ENCODE measurements at places on chromosomes 4 and X. TPM values are rescaled to one million over a fixed set of nuclear protein-coding genes. Genes with fewer than 3 reads are reported as not detected.

- no peaks in the 10 kb centered on the region for H3K27me3 ChIP-seq
- no peaks in the 10 kb centered on the region for H3K36me3 ChIP-seq
- H3K4me3 ChIP-seq = no peak overlapping the region
- H3K27ac ChIP-seq = no peak overlapping the region
Observed at GRCh38 chr4:73744203-73744602, 3.8 kb downstream of the CXCL8 start.

- no peaks in the 10 kb centered on the region for H3K27me3 ChIP-seq
- DNase-seq = no peak
- no peak overlapping the region for H3K4me3 ChIP-seq
- no peak overlapping the region for H3K27ac ChIP-seq
- no peaks in the 10 kb centered on the region for H3K36me3 ChIP-seq
- H3K4me1 ChIP-seq = no peaks in the 10 kb centered on the region
Observed at GRCh38 chr4:97139791-97140190, 1003.5 kb downstream of the STPG2 start.

- no peaks in the 10 kb centered on the region for H3K27me3 ChIP-seq
- no peak for DNase-seq
- H3K27ac ChIP-seq = no peak overlapping the region
Observed at GRCh38 chr4:90855111-90855510, 727.9 kb downstream of the CCSER1 start.

DNA sequence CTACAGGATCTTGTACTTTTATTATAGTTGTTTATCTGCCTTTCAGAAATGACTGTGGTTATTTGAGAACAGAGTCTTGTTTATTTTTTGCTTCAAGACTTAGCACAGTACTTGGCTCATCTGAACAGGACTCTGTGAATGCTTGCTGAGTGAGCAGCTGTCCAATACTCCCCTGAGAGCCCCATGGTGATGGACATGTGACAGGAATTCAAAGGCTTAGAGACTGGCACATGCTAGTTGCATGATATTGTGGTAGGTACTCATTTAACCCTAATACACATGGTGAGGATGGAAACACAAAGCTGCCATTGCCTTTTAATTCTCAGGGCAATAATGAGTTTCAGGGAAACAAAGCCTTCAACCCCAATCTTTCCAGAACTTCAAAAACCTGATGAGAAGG, 97.3 kb downstream of the GEMIN8 start:
- H3K4me3 ChIP-seq = no peak overlapping the region
- peaks cover 22% of the 10 kb centered on the region for H3K27me3 ChIP-seq
- H3K4me1 ChIP-seq = no peaks in the 10 kb centered on the region
- H3K27ac ChIP-seq = no peak overlapping the region
- no peak for DNase-seq

DNA sequence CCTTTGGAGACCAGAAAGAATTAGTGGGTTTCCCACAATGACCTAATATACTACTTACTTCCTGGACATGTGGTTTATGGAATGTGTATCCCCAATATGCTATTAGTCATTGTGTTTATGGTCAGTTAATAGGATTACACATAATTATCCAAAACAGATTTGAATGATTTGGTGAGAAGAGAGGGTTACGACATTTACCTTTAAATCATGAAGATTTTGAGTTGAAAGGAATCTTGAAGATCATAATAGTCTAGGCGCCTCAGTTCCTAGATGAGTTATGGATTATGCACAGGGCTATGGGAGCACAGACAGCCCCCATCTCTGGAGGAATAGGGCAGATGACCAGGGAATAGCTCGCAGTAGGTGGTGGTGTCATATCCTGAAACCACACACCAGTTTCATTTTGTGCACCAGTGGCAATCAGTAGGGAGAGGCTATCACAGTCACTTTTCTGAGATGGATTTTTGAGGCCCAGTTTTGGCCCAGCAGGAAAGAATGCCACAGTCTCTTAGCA, 61.3 kb downstream of the SEPTIN11 start:
- no peak for DNase-seq
- H3K4me3 ChIP-seq = no peak overlapping the region
- H3K4me1 ChIP-seq = peaks cover 50% of the 10 kb centered on the region
- no peak overlapping the region for H3K27ac ChIP-seq
- no peaks in the 10 kb centered on the region for H3K27me3 ChIP-seq

DNA sequence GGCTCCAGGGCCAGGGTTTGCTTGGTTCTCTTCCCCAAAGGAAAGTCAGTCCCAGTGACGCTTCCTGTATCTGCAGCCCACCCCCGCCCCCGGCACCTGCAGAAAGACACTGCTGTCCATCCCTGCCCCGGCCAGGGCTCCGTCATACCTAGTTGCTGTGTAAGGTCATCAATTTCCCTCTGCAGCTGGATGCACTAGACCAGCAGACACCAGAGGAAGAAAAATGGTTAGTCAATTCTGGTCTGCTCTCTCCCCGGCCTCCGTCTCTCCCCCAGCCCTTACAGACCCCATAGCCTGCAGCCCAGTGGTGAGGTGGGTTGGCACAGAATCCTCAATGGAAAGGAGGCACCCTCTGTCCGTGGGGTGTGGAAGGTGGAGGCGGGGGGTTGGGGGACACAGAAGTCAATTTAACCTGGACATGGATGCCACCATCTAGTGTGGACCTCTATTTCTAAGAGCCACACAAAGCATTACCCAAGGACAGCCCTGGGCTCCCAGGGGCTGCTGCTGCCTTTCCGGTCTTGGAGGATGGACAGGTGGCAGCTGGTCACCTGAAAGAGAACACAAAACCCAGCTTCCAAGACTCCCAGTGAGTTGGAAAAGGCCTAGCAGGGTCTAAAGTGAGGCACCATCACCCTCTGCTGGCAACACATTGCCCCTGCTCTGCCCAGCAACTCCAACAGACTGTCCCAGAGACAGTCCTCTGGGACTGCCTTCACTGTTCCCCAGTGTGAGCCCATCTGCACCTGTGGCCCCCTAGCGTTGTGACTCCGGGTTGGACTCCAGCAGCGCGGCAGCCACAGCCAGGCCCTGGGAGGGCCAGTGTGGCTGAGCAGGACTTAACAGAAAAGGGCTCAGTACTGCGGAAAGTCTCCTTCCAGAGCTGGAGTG, 40.2 kb upstream of the NHSL2 start:
- H3K27ac ChIP-seq = no peak overlapping the region
- DNase-seq = no peak
- H3K36me3 ChIP-seq = no peaks in the 10 kb centered on the region
- H3K4me1 ChIP-seq = no peaks in the 10 kb centered on the region

GRCh38 chrX:129193357-129193756, 329.9 kb downstream of the SMARCA1 start:
- peak; percentile 53 for DNase-seq
- no peak overlapping the region for H3K4me3 ChIP-seq
- H3K4me1 ChIP-seq = no peaks in the 10 kb centered on the region
- H3K36me3 ChIP-seq = no peaks in the 10 kb centered on the region
- H3K27ac ChIP-seq = no peak overlapping the region

DNA sequence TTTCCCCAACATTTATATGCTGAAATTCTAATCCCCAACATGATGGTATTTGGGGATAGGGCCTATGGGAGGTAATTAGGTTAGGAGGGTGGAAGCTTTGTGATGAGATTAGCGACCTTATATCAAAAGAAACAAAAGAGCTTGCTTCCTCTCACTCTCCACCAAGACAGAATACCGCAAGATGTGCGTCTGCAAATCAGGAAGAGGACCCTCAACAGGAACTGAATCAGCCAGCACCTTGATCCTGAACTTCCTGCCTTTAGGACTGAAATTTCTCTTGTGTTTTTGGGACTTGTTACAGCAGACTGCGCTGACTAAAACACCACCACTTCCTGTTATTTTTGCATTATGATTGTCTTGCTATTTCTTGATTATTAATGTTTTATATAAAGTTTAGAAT, 1889.4 kb downstream of the C4orf33 start:
- H3K27me3 ChIP-seq = no peaks in the 10 kb centered on the region
- no peak overlapping the region for H3K27ac ChIP-seq
- H3K4me3 ChIP-seq = no peak overlapping the region
- no peak for DNase-seq
- H3K36me3 ChIP-seq = no peaks in the 10 kb centered on the region

DNA sequence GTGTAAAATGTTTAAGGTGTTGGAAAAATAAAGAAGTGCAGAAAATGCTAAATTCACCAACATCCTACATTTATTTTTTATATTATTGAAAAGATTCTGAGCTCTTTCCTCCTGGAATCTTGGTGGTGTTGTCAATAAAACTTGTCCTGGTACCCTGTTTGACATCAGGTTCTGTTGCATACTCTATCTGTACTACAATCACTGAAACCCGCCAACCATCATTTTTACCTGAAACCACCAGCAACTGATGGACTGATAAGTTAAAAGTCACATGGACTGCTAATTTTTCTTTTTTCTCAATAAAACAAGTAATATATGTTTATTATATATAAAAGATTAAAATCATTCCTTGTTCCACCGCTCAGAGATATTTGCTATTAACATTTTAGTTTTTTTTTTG, 23.4 kb downstream of the STAP1 start:
- DNase-seq = no peak
- no peaks in the 10 kb centered on the region for H3K27me3 ChIP-seq
- no peak overlapping the region for H3K4me3 ChIP-seq
- H3K36me3 ChIP-seq = no peaks in the 10 kb centered on the region
- H3K27ac ChIP-seq = no peak overlapping the region

GRCh38 chr4:179751669-179752068, 2309.4 kb upstream of the AGA start:
- H3K36me3 ChIP-seq = no peaks in the 10 kb centered on the region
- H3K4me3 ChIP-seq = no peak overlapping the region
- no peak for DNase-seq

DNA sequence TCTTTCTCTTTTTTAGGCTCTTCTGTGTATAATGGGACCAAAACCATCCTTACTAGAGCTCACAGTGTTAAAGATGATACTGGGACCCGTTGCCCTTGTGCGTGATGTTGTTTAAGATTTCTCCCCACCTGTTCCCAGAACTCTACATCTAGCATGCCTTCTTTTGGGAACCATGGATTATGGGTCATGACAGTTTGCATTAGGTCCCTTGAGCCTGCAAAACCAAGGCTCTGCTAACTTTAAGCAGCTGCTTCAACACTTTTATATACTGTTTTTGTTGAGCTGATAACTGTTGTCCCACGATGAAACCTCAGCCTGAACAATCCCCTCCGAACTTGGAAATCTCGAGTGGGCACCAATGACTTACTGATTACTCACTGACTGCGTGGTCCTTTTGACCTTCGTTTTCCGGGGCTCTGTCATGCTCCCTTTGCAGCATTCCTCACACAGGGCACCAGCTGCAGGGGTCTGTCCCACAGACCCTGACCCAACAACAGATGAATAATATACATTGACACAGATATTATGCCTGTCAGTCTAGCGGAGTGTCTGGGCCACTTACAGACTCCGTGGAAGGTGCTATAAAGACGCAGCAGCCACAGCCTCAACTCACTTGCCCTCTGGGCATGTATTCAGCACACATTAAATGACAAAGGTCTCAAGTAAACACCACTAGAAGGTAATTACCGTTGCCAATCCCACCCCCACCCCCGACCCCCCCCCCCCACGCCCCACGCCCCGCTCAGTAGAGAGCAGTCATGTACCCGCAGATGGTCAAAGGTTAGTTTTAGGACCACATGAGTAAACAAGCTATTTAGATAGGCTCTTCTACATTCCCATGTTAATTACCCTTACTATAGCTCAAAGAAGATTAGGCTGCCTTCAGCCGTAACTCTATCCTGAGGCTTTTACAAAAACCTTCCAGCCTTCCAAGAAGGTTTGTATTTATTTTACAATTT, 162.0 kb upstream of the WDFY3 start:
- H3K36me3 ChIP-seq = no peaks in the 10 kb centered on the region
- no peak overlapping the region for H3K4me3 ChIP-seq
- no peak for DNase-seq

DNA sequence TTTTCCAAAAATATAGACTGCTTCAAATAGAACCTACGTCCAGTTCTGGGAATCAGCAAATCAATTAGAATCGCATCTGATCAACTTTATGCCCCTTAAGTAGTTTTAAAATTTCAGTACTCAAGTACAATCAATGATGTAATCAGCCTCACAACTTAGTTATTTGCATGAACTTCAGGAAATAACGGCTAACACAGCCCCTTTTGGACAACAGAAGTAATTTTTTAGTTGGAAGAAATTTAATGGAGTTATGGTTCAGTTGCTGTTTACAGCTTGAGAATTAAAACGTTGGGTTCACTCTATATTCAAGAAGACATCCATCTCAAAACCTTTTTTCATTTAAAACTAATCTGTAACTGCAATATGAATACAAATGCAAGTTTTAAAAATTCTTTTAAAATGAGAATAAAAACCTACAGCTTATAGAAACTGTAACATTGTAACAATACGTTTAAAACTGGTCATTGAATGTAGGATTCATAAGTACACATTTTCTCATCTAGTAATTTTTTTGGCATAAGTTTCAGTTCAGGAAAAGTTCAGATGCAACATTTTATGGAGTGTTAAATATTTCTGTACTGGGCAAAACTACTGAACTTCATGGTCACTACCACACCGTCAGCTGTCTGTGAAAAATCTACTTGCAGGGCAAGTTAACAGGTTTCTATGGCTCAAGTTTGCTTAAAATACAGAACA, 956 bp downstream of the TAPT1 start:
- no peaks in the 10 kb centered on the region for H3K36me3 ChIP-seq
- peaks cover 56% of the 10 kb centered on the region for H3K4me1 ChIP-seq
- H3K27ac ChIP-seq = peak overlapping the region; percentile 95
- no peak for DNase-seq
- peak overlapping the region; percentile 72 for H3K4me3 ChIP-seq

GRCh38 chr4:11616856-11617255, 188.2 kb upstream of the HS3ST1 start:
- DNase-seq = no peak
- H3K27ac ChIP-seq = no peak overlapping the region
- no peak overlapping the region for H3K4me3 ChIP-seq
- H3K27me3 ChIP-seq = no peaks in the 10 kb centered on the region
- H3K4me1 ChIP-seq = no peaks in the 10 kb centered on the region

Gene TMPRSS11F
- not detected for total RNA-seq

Gene FAM47C
- total RNA-seq = not detected

Gene ANXA10
- total RNA-seq = not detected

Gene SPON2
- 13.0 TPM for total RNA-seq

Gene GABRE
- 30.6 TPM for total RNA-seq

Gene UCP1
- not detected for total RNA-seq

Gene GPRIN3
- 11.4 TPM for total RNA-seq

Gene DHX15
- 65.8 TPM for total RNA-seq

Gene TRAM1L1
- total RNA-seq = 0.83 TPM

Gene KCTD8
- not detected for total RNA-seq

Measured in heart left ventricle (tissue), 16 donors.